Activated B cell treated with CpG ODN at 0.5 μM for 24 hours (primary cell): ENCODE measurements at places on chromosomes 3 and 15.

DNA sequence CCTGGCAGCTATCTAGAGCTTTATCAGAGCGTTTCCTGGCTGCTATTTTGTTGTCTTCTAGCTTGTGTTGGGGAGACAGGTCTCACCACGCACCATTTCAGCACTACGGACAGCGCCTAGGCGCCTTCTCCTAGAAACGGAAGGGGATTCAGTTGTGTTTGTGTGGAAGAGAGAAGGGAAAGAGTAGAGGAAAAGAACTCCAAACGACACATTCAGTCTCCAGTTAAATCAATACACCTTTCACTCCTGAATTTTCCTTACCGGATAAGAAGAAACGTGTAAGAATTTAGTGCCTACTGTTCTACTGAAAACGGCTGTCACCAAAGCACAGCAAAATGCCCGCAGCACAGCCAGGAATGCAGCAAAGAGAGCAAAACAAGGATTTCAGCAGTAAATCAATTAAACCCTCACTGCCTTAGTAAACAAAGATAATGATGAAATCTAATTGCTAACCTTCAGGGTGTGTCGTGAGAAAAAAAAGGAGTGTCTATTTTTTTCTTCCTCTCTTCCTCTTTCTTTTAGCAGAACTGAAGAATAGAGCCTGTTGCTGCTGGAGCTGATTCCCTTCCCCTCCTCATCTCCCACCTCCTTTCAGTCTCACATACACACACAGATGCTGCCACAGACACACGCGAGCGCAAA lies 412 bp upstream of the CTXN2 start:
- DNase-seq, result no peak

DNA sequence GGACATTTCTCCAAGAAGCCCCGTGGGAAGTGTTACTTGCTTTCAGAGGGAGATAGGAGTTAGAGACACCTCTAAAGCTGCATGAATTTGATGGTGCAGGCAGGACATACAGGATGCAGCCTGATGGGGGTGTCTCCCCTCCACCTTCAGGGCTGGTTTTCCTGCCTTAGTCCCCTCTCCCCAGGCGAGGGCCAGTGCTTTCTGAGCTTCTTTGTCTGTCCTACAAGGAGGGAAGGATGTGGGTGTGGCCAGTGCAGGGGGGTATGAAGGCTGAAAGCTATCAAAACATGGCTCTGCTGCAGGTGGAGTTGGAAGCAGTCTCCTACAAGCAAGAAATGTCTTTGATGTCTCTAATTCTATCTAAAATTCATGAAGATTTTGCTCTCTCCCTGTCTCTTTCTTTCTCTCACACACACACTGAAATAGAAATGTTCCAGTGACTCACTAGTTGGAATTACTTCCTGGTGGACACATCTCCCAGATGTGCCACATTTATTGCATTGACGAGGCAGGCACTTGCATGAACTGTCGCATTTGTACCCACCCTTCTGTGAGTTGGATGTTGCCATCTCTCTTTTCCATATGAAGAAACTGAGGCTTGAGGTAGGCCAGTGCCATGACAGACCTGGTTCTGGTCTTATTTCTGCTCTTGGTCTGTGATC lies 13.9 kb upstream of the PODXL2 start:
- DNase-seq, result no peak

DNA sequence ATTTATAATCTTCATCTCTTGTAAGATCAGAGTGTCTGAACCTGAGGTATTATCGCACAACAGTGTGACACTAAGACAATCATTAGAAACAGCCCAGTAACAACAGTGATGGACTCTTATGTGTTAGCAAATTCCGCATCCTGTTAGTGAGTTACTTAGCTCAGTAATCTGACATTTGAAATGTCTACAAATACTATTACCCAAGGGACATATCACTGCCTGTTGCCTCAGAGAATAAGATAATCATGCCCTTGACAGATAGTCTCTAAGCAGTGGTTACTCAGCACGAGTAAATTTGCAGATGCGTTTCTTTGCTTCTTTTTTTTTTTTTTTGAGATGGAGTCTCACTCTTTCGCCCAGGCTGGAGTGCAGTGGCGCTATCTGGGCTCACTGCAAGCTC lies 13.4 kb upstream of the RTP1 start:
- DNase-seq, result no peak

GRCh38 chr15:66603301-66604179 lies 37.7 kb upstream of the LCTL start:
- DNase-seq, result peak; percentile 56

- DNase-seq, result no peak
Measured at GRCh38 chr3:48013288-48013980, 2.8 kb downstream of the MAP4 start.

DNA sequence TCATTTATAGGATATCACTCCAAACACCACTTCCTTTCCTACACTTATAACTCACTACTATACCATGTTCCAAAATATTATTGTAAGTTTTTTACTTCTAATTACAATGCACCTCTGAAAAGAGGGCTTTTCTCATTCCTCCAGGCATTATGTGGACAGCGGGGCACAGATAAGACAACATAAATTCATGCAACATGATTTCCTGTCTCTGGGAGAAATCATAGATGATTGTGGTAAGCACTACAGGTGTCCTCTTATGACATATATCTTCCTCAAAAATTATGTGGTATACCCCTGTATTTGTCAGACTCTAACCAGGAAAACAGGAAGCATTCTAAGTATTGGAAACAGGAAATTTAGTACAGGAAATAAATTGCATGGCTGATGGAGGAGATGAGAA lies 45.7 kb upstream of the INO80 start:
- no peak for DNase-seq

- no peak for DNase-seq
Measured at GRCh38 chr15:26665957-26666791, 106.7 kb downstream of the GABRB3 start.
